Hypothalamus (tissue), 51 donors: ENCODE measurements at places on chromosomes 11 and 22.
A peak's percentile ranks its signal among the peaks of the same experiment; 100 is the strongest.

GRCh38 chr22:35839841-35840301 is 122.2 kb downstream of the APOL5 start:
- DNase-seq = no peak

GRCh38 chr11:76186776-76187279 is 19.5 kb downstream of the WNT11 start:
- DNase-seq = no peak

DNA sequence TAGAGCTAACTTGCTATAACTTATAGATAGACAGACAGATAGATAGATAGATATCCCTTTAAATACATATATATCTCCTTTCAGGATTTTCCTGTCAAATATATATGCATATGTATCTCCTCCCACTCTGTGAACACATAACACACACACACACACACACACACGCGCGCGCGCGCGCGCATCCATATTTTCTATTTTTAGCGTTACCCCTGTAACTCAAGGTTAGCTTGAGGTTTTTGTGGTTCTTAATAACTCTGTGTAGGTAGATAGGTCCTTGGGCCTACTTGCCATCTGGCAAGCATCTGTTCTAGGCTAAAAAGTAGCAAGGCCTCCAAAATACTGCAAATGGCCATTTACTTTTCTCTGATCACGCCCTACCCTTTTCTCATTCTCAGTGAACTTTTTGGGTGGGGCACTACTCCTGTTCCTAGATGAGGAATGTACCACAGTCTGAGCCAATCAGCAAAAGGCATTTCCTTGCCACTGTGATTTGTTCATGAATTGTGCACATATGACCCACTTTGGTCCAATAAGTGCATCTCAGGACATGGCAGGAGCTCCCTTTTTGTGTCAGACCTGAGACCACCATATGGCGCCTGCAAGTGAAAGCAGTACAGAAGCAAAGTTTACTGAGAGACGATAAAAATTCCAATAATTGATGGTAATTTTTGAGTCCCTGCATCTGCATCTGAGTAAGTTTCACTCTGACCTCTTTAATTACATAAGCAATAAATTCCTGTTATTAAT is 740.5 kb upstream of the API5 start:
- no peak for DNase-seq

DNA sequence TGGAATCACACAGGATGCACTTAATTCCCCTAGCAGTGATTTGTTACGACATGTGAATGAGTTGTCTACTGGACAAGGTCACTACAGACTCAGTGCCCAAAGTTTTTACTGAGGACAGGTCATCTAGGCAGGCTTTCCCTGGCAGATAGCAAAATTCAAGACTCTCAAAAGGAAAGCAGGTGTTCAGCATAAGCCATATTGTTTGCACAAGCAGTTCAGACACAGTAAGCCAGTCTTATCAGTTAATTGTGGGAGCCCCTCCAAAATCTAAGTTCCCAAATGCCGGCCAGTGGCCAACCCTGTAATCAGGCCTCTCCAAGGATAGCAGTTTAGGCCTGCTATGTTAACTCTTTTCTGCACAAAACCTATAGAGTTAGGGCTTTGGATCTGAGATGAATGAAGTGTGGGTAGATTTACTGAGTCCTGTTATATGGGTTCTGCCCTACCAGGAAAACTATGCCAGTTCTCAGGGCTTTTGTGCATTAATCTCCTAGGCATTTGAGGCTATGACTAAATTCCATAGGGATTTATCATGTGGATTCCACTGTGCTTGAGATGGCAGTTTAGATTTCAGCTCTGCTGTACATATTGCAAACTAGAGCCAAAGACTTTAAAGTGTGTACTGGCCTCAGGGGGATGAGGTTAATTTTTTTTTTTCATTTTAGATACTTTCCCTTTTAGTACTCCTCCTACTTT is 4.8 kb upstream of the ARHGEF12 start:
- DNase-seq = no peak

DNA sequence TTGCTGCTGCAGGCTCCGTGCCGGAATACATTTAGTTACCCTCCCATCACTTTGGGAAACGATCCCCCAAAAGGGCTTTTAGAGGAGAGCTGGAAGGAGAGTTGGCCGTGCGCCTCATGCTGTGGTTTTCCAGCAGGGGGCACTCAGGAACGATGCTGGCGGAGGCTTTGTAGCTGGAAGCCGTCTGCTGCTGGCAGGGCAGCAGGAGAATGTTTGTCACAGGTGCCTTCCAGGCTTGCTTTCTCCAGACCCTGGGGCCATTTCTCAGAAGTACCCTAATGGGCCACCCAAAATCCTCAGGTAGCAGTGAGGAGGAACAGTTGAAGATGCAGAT is 30.0 kb upstream of the CABP7 start:
- DNase-seq = peak; percentile 80
